ENCODE measurements at places on chromosomes 5 and 9. TPM values are rescaled to one million over a fixed set of nuclear protein-coding genes. Genes with fewer than 3 reads are reported as not detected.

DNA sequence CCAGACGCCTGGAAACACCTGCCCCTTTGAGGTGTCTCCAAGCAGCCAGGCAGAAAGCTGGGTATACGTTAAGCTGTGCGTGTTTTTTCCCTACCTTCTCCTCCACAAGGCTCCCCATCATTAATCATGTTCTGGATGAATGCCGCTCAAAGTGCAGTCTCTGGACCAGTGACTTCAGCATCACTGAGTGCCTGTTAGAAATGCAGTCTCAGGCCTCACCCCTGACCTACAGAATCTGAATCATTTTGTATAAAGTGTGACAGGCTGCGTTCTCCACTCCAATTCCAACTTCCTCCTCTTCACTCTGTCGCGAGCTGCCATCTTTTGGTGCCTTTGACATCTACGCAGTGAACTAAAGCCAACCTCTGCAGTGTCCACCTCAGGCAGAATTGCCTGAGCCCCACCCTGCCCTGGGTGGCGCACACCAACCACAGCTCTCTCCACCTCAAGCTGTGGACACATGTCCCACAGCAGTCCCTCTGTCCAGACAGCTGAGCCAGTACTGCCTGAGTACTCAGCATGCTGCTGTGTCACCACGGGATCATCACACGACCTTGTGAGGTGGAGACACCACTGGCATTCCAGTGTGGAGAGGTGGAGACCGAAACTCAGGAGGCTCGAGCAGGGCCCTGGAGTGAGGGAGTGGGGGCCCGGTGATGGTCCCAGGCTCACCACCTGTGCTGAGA is 14.2 kb downstream of the PTPN3 start:
- no peak overlapping the region for H3K4me3 ChIP-seq
- DNase-seq = no peak
- H3K27ac ChIP-seq = no peak overlapping the region
- H3K27me3 ChIP-seq = peaks cover 56% of the 10 kb centered on the region

DNA sequence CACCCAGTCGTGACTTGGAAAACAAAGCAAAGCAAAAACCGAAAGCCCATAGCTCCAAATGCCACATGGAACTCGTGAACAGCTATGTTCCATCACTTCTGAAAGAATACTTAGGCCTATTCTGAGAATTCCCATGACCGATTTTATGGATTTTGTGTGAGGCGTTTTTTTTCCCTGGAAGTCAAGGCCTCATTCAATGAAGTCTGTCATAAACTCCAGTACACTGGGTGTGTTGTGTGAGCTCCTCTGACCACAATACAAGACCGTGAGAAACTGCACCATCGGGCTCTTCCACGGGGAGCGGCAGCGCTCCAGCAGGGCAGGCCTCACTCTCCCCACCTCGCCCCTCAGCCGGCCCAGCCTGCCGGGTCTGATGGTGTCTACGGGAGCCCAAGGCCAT is 209.5 kb downstream of the FANCC start:
- H3K4me3 ChIP-seq = no peak overlapping the region
- H3K36me3 ChIP-seq = no peaks in the 10 kb centered on the region

GRCh38 chr5:146699664-146700418 is 178.7 kb downstream of the PPP2R2B start:
- no peaks in the 10 kb centered on the region for H3K4me1 ChIP-seq
- H3K27ac ChIP-seq = no peak overlapping the region
- no peaks in the 10 kb centered on the region for H3K36me3 ChIP-seq
- no peak for DNase-seq
- H3K4me3 ChIP-seq = no peak overlapping the region

GRCh38 chr9:112819635-112820496 is 69.3 kb downstream of the SNX30 start:
- no peaks in the 10 kb centered on the region for H3K36me3 ChIP-seq
- DNase-seq = no peak
- H3K4me3 ChIP-seq = no peak overlapping the region

- no peak overlapping the region for H3K27ac ChIP-seq
- no peaks in the 10 kb centered on the region for H3K36me3 ChIP-seq
- H3K4me3 ChIP-seq = peak overlapping the region; percentile 82
- peaks cover 37% of the 10 kb centered on the region for H3K27me3 ChIP-seq
- H3K4me1 ChIP-seq = peaks cover 15% of the 10 kb centered on the region
Observed at GRCh38 chr5:124651663-124652513, 94.6 kb downstream of the ZNF608 start.

GRCh38 chr5:82167372-82167935 is 110.7 kb downstream of the RPS23 start:
- H3K27me3 ChIP-seq = no peaks in the 10 kb centered on the region
- DNase-seq = no peak

DNA sequence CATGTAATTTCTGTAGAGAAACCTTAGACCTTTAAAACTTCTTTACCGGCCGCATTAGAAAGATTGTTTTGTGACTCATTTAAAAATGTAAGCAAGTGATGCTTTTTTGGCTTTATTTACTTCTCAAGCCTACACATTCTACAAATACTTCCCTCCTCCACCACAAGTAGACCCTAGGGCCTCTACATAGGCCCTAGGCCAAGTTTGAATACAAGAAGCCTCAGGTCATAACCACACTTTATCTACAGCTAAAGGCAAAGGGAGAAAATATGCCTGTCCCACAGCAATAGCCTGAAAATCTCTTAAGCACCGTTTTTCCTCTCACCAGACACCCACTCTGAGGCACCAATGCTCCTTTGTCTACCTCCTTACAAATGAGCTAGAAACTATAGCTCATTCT is 53.9 kb downstream of the CSNK1A1 start:
- no peaks in the 10 kb centered on the region for H3K4me1 ChIP-seq
- H3K4me3 ChIP-seq = no peak overlapping the region
- H3K36me3 ChIP-seq = no peaks in the 10 kb centered on the region

DNA sequence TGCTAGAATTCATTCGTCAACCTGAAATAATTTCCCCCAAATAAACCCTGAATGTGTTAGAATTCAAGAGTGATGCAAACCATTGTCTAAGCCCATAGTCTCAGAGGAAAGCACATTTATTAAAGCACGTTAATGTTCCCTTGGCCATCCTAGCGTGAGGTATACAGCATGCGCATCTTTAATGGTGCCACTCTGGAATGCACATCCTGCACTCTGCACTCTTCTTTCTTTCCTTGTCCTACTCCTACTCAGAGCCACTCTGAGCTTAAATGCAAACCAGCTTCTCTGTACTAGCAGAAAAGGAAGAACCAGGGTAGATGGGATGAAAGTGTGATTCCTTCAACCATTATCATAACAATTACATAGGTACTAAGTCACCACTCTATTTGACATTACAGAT is 50.4 kb downstream of the ARL15 start:
- no peak for DNase-seq
- no peak overlapping the region for H3K4me3 ChIP-seq
- H3K27ac ChIP-seq = no peak overlapping the region
- H3K36me3 ChIP-seq = no peaks in the 10 kb centered on the region
- no peaks in the 10 kb centered on the region for H3K27me3 ChIP-seq
- H3K4me1 ChIP-seq = peaks cover 20% of the 10 kb centered on the region

- H3K36me3 ChIP-seq = no peaks in the 10 kb centered on the region
- no peak overlapping the region for H3K27ac ChIP-seq
- DNase-seq = no peak
- peaks cover 28% of the 10 kb centered on the region for H3K27me3 ChIP-seq
- no peak overlapping the region for H3K4me3 ChIP-seq
- no peaks in the 10 kb centered on the region for H3K4me1 ChIP-seq
Observed at GRCh38 chr5:88426441-88426840, 157.8 kb upstream of the TMEM161B start.

DNA sequence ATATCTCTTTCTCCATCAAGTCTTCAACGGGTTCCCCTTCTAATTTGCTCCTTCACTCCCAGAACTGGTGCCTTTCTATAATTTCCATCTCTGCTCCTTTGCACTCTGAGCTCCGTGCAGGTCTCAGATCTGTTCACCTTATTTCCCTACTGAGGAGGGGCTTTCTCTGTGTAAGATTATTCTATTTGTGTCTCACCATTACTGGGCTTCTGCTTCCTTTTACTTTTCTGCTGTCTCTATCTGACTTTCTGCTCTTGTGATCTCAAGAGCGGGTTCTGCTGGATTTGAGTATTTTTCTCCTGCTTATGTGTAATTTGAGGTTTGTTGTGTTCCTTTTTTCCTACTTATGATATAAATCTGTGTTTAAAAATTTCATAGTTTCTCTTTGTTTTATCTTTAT is 117.5 kb downstream of the PCSK5 start:
- H3K36me3 ChIP-seq = no peaks in the 10 kb centered on the region
- H3K4me1 ChIP-seq = peaks cover 56% of the 10 kb centered on the region
- peak overlapping the region; percentile 78 for H3K4me3 ChIP-seq
- H3K27me3 ChIP-seq = no peaks in the 10 kb centered on the region

GRCh38 chr5:157446412-157446935 is 13.5 kb upstream of the NIPAL4 start:
- no peak overlapping the region for H3K4me3 ChIP-seq
- no peak overlapping the region for H3K27ac ChIP-seq
- H3K4me1 ChIP-seq = no peaks in the 10 kb centered on the region
- H3K27me3 ChIP-seq = no peaks in the 10 kb centered on the region
- no peak for DNase-seq

- no peak for DNase-seq
- H3K4me1 ChIP-seq = no peaks in the 10 kb centered on the region
- no peak overlapping the region for H3K27ac ChIP-seq
- H3K4me3 ChIP-seq = no peak overlapping the region
Observed at GRCh38 chr9:94743035-94743954, 16.8 kb downstream of the AOPEP start.

DNA sequence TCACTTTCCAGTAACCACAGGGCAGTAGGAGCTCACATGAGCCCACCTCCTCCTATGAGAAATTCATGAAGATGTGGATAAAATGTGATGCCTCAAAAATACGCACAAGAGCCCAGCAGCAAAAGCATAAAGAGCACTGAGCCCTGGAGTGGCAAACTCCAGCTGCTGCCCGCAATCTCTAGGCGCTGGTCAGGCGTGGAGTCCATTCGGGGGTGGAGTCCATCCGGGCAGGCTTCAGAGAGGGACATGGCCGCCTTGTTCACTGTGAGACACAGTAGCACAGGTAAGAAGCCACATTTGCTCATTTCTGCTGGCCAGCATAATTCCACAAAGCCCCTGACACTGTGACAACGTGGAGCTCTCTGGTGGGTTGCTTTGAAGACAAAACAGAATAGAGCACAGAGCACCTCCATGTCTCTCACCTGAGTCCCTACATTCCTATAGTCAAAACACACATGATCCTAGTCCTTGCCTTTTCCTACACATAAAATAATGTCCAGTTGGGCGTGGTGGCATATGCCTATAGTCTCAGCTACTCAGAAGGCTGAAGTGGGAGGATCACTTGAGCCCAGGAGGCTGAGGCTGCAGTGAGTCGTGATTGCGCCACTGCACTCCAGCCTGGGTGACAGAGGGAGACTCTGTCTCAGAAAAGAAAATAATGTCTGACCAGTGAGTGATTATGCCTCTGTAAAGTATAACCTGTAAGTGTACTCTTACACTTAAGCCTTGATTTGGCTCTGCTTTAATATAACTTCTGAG is 365.2 kb downstream of the GADD45G start:
- H3K36me3 ChIP-seq = no peaks in the 10 kb centered on the region
- no peak overlapping the region for H3K4me3 ChIP-seq
- H3K4me1 ChIP-seq = peaks cover 29% of the 10 kb centered on the region
- no peak for DNase-seq

- peaks cover 5% of the 10 kb centered on the region for H3K36me3 ChIP-seq
- H3K4me1 ChIP-seq = peaks cover 7% of the 10 kb centered on the region
- peaks cover 28% of the 10 kb centered on the region for H3K27me3 ChIP-seq
- no peak overlapping the region for H3K27ac ChIP-seq
- DNase-seq = no peak
- no peak overlapping the region for H3K4me3 ChIP-seq
Observed at GRCh38 chr5:1723957-1724821, 75.4 kb downstream of the MRPL36 start.

GRCh38 chr5:155556700-155557099 is 543.1 kb downstream of the KIF4B start:
- H3K27ac ChIP-seq = no peak overlapping the region
- H3K4me3 ChIP-seq = no peak overlapping the region
- no peaks in the 10 kb centered on the region for H3K27me3 ChIP-seq
- H3K36me3 ChIP-seq = no peaks in the 10 kb centered on the region

DNA sequence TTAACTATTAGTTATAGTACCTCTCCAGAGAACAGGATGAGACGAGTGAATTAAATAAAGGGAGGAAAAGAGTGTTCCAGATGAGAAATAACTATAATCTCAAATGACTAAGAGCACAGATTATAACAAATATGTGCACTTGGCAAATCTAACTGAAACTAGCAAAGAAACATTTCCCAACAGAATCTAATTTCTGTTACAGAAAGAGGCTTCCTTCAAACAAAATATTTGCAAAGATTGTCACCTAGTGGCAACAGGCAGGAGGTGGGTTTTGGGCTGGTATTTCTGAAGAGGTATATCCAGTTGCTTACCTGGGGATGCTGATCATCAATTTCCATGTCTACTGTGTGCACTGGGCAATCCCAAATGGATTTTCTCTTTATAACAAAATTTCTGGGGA is 5.6 kb upstream of the SPDL1 start:
- no peaks in the 10 kb centered on the region for H3K36me3 ChIP-seq
- no peak overlapping the region for H3K4me3 ChIP-seq
- H3K27me3 ChIP-seq = peaks cover 36% of the 10 kb centered on the region
- H3K27ac ChIP-seq = no peak overlapping the region
- no peak for DNase-seq
- H3K4me1 ChIP-seq = peaks cover 22% of the 10 kb centered on the region

DNA sequence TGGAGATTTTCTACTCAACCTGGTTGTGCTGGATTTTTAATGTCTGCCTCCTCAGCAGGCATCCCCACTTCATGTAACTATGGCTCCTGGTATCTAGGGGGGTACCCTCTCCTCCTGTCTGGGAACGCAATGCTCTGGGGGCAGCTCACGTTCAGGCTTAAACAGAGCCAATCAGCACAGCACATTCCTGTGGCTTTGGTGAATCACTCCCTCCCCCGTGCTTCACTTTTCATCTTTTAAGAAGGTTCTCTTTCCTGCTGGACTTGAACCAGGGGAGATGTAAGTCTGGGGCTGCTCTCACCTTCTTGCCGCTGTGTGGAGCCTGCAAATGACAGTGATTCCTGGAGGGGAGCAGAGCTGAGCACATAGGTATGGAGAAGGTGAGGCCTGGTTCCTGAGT is 101.2 kb downstream of the MSX2 start:
- H3K4me1 ChIP-seq = no peaks in the 10 kb centered on the region
- H3K4me3 ChIP-seq = no peak overlapping the region
- peaks cover 6% of the 10 kb centered on the region for H3K27me3 ChIP-seq
- no peak for DNase-seq
- no peaks in the 10 kb centered on the region for H3K36me3 ChIP-seq
- H3K27ac ChIP-seq = no peak overlapping the region

Gene SLC6A3
- not detected for total RNA-seq

Gene BTNL8
- total RNA-seq = 0.74 TPM

Gene DMGDH
- total RNA-seq = 21.4 TPM

Gene PFDN1
- 56.3 TPM for total RNA-seq

Gene ARHGEF39
- 15.1 TPM for total RNA-seq

Gene PCDHGB3
- total RNA-seq = 0.19 TPM

Gene GRIA1
- not detected for total RNA-seq

Gene PRRX2
- 6.1 TPM for total RNA-seq

Gene ZNF658
- total RNA-seq = 2.5 TPM

Gene PCDHB8
- total RNA-seq = not detected

Measured in activated T-cell treated with anti-CD3 and anti-CD28 coated beads, Interleukin-2, amount 50 U/mL, for 72 hours (primary cell).